ENCODE measurements at places on chromosomes 13 and 19. TPM values are rescaled to one million over a fixed set of nuclear protein-coding genes. Genes with fewer than 3 reads are reported as not detected.

DNA sequence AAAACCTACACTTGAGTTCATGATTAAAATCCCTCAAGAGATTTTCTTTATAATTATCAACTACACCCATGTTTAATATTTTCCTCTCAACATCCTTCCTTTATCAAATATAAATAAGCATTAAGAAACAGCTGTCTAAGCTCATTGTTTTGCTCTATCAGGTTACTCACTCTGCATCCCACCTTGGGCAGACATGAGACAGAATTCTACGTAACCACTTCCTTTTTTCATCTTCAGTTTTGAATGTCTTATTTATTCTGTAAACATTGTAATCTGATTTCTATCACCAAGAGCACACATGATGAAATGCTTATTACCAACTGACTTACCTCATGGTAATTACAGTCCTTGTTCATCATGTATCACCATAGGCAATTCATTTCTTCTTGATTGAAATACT is 1256.6 kb upstream of the ATXN8OS start:
- no peak for DNase-seq

GRCh38 chr13:108924541-108924940 is 295.1 kb downstream of the MYO16 start:
- no peak for DNase-seq

- no peak for DNase-seq
Observed at GRCh38 chr19:57269515-57270250, 10.6 kb upstream of the ZNF460 start.

- peak; percentile 26 for DNase-seq
Observed at GRCh38 chr19:39411081-39411831, 1.2 kb upstream of the PLEKHG2 start.

DNA sequence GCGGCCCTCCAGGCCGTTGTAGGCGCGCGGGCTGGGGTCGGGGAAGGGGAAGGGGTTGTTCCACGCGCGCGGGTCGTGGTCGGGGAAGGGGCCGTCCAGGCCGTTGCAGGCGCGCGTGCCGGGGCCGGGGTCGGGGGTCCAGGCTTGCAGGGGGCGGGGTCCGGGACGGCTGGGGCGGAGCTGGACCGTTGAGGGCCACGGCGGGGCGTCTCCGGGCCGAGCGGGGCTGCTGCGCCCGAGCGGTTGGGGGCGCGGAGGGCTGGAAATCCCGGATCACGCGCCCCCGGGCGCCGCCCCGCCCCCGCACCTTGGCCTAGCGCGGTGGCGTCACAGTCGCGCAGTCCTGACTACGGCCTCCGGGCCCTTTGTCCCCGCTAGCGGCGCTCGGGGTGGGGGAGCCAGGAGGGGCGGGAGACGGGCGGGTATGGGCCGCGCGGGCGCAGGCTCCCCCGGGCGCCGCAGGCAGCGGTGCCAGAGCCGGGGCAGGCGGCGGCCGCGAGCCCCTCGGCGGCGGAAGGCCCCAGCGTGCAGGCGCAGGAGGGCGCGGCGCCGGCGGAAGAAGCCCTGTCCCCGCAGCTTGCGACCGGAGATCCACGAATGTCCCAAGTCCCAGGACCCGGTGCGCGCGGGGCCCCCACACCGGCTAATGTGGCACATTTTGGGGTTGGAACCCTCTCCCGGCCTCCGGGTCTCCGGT is 665 bp downstream of the GPX4 start:
- DNase-seq = peak; percentile 70

DNA sequence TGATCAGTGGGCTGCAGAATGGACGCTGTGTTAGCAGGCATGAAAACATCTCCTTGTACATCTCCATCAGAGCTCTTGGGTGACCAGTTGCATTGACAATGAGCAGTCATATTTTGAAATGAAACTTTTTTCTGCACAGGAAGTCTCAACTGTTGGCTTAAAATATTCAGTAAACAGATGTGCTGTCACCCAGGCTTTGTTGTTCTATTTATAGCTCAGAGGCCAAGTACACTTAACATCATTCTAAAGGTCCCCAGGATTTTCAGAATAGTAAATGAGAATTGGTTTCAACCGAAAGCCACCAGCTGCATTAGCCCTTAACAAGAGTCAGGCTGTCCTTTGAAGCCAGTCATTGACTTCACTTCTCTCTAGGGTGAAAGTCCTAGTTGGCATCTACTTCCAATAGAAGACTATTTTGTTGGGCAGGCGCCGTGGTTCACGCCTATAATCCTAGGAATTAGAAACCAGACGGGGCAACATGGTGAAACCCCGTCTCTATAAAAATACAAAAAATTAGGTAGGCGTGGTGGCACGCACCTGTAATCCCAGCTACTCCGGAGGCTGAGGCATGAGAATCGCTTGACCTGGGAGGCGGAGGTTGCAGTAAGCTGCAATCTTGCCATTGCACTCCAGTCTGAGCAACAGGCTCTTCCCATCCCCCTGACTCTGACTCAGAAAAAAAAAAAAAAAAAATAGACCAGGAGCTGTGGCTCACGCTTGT is 7.9 kb upstream of the PDE4A start:
- DNase-seq = peak; percentile 66

DNA sequence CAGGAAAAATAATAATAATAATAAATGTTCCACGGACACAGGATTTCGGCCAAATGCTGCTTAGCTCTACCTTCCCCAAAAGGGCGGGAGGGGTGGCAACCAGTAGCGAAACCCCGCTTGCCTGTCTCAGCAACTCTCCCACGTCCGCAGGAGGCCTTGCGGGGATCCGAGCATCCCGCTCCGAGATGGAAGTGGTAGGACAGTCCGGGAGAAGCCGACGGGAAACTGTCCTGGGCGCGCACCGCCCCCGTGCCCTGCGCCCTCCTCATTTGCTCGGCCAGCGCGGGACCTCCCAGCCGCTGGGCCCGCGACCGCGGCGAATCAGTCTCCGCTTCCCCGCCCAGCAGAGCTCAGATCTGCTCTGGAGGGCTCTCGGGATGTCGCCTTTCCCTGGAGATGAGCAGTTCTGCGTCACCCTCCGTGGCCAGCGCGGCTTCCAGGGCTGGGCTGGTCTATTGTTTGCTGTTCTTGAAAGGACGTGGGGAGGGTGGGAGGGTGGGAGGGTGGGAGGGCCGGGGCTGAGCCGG is 48.9 kb upstream of the PABPC3 start:
- no peak for DNase-seq

GRCh38 chr13:46726347-46726746 is 70.6 kb downstream of the ESD start:
- no peak for DNase-seq

- DNase-seq = no peak
Observed at GRCh38 chr13:113405481-113406300, 41.8 kb upstream of the GRTP1 start.

DNA sequence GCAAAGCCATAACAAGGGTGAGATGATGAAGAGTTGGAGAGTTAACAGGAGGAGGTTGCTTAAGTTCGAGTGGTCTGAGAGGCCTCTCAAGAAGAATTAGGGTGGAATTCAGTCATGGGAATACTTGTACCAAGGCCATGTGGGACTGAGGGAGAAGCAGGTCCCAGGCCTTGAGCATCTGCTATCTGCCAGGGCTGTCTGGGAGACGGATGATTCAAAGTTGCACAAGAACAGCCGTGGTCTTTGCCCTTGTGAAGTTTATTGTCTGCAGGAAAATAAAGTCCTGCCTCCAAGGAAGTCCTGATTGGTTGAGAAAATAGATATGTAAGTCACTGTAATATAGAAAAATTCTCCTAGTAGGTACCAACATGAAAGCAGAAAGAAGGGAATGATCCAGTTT is 178.8 kb upstream of the RFC3 start:
- DNase-seq = no peak

DNA sequence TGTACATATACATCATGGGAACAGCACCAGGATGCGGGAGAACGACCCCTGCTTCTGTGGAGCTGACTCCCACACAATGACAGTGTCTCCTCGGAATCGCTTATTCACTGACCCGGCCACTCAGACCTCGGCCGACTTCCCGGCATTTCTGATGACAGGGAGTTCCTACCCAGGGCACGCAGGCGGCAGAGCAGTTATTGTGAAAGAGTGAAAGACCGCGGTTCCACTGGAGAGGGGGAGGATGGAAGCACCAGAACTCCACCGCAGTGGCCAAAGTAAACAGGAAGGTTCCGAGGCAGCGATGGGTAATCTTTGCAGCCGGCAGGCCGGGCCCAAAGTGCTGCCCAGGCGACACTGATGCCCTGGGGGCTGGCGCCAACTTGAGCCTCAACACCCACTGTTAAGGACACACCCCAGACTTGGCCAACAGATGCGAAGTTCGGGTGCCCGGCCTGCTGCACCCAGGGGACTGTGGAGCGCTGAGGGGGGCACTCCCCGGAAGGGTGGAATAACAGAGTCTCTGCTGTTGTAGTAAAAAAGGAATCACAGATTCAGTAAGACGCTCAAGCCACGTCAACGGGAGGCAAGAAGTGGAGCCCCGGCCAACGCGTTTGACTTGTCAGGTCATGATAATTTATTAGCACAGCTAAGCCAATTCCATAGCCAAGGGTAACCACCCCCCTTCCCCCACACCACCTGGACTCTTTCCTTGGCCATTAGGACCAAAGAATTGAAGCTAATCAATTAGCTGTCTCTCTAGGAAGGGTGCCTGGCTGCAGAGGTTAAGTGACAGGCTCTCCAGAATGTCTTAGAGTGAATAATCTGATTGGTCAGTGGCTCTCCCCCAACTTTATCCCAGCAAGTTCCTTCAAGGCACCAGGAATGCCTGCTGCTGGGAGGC is 5.8 kb downstream of the MLLT1 start:
- no peak for DNase-seq

- DNase-seq = no peak
Observed at GRCh38 chr13:87129602-87130300, 541.4 kb upstream of the SLITRK5 start.

GRCh38 chr13:104949840-104950740 is 1585.4 kb downstream of the EFNB2 start:
- no peak for DNase-seq

F10 gene
- not detected for total RNA-seq

ISOC2 gene
- 18.9 TPM for total RNA-seq

KLK14 gene
- 0.67 TPM for total RNA-seq

NCAN gene
- not detected for total RNA-seq

PBX4 gene
- 34.4 TPM for total RNA-seq

MTMR6 gene
- total RNA-seq = 21.1 TPM

SLC25A30 gene
- 20.6 TPM for total RNA-seq

Data from activated CD4-positive, alpha-beta T cell treated with anti-CD3 and anti-CD28 coated beads, Interleukin-2, amount 10 ng/mL, durations not matched to agents 7 days and 5 days (primary cell).